ENCODE measurements at places on chromosomes 2 and 18.
A peak's percentile ranks its signal among the peaks of the same experiment; 100 is the strongest.

DNA sequence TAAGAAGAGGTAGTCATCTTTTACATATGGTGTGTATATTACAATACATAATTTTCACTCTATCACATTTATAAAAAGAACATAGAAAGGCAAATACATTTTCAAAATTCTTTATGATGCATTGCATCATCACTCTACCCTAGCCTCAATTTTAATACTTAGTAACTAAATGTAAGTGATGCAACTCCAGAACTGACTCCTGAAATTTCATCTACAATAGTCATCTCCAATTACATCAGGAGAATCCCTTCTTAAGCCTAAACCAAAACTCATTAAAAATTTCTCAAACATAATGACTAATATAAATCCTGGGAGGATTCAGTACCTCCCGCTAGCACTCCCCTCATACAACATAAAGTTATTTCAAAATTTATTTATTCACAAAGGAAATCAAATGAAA lies 15.9 kb downstream of the TMX3 start:
- no peak for DNase-seq

DNA sequence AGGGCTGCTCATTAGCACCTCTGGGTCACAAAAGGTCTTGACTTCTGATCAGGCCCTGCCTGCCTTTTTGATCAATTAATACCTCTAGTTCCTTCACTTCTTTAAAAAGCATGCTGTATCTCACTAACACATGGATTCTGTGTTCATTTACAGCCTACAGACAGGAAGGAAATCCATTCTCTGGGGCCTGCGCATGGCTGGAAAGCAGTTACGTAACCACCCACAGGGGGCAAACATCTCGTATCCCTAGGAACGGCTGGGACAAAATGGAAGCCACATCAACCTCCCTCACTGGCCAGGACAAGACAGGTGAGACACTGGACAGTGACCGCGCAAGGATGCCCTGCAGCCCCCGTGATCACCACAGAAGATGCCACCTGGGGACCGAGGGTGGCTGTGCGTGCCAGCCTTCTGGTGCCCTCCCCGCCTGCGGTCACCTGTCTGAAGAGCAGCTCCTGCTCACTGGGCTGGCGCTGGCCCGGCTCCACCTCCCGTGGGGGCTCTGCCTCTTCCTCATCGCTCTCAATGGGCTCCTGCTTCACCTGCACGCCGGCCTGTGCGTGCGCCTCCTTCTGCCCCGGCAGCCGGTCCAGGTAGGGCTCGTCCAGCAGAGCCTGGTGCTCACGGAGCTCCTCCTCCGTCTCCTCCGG lies 266.9 kb downstream of the TWIST2 start:
- no peak for DNase-seq

DNA sequence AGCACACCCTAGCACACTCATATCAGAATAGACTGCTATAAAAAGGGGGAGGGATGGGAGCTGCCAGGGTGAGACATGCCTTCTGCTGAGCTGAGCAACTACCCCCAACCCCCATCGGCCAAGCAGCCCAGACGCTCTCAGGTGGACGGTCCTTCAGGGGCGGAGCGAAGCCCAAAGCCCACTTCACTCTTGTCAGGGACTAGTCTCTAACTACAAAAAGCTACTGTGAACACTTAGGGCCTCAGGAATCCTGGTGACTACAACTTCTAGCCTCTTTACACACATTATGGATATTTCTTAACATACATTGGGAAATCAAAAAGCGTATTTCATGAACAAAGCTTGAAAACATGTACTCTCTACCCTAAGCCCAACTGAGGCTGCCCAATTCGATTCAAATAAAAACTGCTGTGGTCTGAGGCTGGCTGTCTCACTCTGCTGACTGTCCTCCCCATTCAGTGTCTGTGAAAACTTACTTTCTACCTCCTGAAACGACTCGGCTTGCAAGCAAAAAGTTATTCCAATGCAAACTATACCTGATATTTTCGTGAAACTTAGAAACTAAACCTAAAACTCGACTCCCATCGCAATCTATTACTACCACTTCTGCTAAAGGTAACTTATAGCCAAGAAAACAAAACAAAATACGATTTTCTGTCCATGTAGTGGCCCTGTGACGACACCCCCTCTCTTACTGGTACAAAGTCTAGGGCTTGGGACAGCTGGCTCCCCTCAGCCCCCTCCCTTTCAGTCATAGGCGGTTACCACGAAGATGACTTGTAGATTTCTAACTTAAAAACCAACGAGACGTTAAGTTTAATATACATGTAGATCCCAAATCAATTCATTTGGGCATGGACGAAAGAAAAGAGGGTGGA lies 1.2 kb downstream of the SERTAD2 start:
- DNase-seq, result no peak

GRCh38 chr2:129737660-129738527 lies 241.6 kb upstream of the RAB6C start:
- no peak for DNase-seq

GRCh38 chr2:11430729-11431128 lies 35.2 kb downstream of the E2F6 start:
- no peak for DNase-seq

DNA sequence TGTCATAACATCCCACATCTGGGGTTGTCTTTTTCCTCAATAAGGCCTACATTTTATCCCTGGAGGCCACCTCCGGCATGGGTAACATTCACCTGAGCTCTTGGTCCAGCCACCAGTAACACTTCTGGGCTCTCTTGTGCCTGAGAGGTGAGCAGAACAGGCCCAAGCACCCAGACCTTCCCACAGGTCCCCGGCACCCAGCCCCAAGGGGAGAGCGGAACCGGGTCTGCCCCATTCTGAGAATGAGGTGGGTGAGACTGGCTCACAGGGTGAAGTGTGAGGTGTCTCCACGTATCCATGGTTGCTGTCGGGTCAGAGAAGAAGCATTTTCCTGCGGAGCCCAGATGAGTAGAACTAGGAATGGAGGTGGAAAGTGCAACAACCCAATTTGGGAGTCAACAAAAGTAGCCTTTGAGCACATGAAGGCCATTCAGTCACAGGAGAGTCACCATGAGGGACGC lies 496.7 kb upstream of the MYT1L start:
- DNase-seq, result no peak

- DNase-seq, result no peak
Observed at GRCh38 chr18:78999939-79000338, 20.3 kb downstream of the SALL3 start.

- peak; percentile 10 for DNase-seq
Observed at GRCh38 chr18:35387152-35387571, 10.0 kb upstream of the ZNF396 start.

GRCh38 chr2:60540074-60540473 lies 13.4 kb downstream of the BCL11A start:
- DNase-seq, result no peak

Data from CD4-positive, alpha-beta T cell treated with Interleukin-4 for 4 hours (primary cell).